ENCODE measurements at places on chromosomes 4 and X.

GRCh38 chr4:20878806-20879205 is 178.5 kb downstream of the PACRGL start:
- no peak for DNase-seq

DNA sequence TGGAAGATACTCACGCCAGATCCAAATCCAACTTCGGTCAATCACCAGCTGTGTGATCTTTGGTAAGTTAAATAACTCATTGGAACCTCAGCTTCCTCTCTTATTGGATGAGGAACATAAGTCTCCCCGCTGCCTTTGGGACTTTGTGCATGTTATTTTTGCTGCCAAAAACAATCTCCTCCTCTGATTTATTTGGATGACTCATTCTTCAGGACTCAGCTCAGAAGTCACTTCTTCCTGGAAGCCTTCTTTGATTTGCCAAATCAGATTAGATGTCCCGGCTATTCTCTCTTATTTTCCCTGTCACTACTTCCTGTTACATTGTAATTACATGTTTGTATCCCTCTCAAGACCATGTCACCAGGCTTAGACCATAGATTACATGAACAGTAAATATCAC is 138.0 kb upstream of the BOD1L1 start:
- no peak for DNase-seq

DNA sequence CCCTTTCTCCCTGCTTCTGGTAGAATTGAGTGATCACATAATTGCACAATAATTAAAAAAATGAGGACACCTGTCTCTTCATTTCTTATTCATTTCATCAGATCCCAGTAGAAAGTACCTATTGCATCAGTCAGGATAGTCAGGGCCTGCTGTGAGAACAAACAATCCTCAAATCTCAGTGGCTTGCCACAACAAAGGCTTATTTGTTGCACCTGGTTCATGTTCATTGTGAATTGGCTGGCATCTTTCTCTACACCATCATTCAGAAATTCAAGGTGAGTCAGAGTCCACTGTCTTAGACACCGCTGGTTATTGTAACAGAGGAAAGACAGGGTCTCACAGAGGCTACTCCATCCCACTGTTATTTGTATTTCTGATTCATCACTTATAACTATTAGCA is 409.8 kb downstream of the STIM2 start:
- no peak for DNase-seq

- no peak for DNase-seq
Observed at GRCh38 chr4:80143307-80143679, 54.0 kb upstream of the PRDM8 start.

GRCh38 chr4:125084608-125085007 is 230.1 kb upstream of the FAT4 start:
- DNase-seq: no peak

- DNase-seq: no peak
Observed at GRCh38 chrX:110938977-110939732, 143.5 kb upstream of the CHRDL1 start.

DNA sequence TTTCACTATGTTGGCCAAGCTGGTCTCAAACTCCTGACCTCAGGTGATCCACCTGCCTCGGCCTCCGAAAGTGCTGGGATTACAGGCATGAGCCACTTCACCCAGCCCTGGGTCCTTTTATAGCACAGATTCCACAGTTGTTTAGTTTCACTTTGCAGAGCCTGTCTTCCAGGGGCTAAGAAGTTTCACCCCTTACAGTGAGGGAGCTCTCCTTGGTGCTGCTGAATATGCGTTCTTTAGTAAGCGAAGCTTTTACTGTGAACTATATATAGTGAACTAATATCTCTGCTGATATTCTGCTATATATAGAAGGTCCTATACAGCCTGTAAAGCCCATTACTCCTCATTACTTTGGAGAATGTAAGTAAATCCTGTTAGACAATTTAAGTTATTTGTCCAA is 4.2 kb downstream of the TCEAL6 start:
- no peak for DNase-seq

- no peak for DNase-seq
Observed at GRCh38 chr4:101862595-101862994, 72.1 kb downstream of the BANK1 start.

DNA sequence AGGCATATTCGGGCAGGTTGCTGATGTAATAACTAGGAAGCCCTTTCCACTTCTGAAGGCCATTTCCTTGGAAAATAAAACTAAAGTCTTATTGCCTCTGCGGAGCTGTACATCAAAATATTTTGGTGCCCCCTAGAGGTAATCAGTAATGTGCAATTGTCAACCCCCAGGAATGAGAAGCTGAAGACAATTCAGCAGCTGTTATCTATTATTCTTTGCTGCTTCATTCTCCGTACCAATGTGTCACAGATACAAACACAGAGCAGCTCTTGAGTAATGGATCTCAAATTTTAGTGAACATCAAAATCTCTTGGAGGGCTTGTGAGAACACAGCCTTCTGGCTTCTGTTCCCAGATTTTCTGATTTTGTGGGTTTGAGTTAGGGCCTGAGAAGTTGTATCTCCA is 3.5 kb upstream of the SLIT2 start:
- DNase-seq: no peak

DNA sequence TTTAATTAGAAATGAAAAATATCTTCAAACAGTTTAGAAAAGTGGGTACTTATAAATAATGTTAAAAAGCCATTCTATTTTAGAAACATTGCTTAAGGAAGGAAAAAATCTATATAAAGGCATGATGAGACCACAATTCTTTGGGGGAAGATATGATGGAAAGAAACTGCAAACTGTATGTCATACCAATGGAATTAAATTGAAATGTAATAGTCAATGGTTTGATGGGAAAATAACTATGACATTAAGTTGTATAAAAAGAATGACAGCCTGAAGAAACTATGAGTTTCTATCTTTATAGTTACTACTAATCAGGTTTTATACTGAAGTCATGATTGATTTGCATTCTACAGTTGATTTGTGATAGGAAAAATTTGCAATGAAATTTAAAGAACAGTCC is 40.3 kb upstream of the CAMK2D start:
- no peak for DNase-seq

Data from stimulated activated CD4-positive, alpha-beta T cell treated with anti-CD3 and anti-CD28 coated beads, Interleukin-2, amount 100 ng/mL, for 48 hours (primary cell).